ENCODE measurements at places on chromosomes 6 and 20.

DNA sequence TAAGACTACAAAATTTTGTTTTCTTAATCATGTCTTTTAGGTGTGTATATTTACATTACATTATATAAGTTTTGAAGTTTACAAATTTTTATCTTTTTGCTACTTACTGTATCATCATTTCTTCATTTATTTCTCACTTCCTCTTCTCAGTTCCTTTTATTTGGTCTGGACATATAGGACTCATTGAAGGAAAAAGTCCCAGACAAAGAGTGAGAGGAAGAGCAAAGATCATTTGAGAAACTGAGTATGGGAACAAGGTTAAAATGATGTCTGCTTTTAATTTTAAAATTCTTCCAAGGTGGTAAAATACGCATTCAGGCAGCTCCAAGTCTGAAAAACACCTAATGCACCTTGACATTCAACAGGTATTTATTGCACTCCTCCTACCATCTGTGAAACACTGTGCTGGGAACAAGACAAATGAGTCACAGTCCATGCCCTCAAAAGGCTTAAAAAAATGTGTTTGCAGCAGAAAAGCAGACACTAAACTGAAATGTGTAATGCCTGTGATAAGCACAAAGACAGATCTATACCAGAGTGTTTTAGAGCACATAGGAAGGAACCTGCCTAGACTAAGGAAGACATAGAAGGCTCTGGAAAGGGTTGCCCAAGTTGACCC, 63.2 kb downstream of the PKIB start:
- no peak for DNase-seq

- no peak for DNase-seq
Measured at GRCh38 chr20:35257175-35257909, 20.6 kb downstream of the MMP24OS start.

GRCh38 chr6:2531426-2532215, 219.1 kb downstream of the MYLK4 start:
- DNase-seq, result no peak

- no peak for DNase-seq
Measured at GRCh38 chr6:142800240-142800639, 144.7 kb downstream of the HIVEP2 start.

DNA sequence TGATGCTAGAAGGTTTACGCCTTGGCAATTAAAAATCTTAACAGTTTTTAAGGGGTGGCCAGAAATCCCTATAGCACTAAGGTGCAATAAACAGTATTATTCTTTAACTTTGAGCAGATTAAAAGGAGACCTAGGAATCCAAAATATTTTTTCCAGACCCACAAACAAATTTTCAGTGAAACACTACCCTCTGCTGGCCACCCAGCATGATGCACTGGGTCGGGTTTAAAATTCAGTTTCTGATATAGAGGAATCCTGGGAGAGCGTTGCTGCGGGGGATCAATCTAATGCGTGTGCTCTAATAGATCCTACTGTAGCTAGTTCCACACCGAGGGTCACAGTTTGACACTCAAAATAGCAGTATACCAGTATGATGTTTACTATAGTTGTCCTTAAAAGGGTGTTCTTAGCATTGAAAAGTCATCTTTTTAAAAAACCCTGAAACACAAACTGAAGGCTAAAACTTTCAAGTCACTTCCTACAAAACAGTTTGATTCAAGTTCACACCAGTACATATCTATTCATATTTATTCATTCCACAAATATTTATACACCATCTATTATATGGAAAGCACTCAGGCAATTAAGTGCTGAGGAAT, 10.2 kb downstream of the UBE3D start:
- peak; percentile 23 for DNase-seq

GRCh38 chr6:34459899-34460593, 5.8 kb upstream of the PACSIN1 start:
- peak; percentile 41 for DNase-seq

GRCh38 chr6:155795173-155795796, 339.6 kb upstream of the NOX3 start:
- no peak for DNase-seq

DNA sequence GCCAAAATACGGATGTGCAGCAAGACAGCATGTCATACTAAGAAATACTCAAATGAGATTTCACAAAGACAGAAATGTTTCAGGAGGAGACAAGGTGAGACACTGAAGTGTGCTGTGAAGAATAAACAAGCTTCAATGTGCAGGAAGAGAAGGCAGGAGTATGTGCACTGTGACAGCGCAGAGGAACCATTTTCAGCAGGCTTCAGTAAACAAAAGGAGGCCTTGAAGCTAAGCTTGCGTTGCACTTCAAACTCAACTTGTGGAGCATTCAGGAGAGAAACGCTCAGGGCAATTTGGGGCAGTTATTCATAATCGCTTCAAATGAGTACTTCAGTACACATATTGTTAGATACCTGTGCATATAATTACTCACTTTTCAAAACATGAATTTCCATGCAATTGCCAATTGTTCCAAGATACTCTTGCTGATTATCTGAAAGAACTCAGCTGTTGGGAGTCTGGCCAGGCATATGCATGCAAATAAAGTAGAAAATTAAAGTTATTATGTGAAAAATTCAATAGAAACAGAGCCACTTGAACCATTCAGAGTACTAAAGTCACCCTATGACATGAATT, 234.2 kb upstream of the OPRM1 start:
- no peak for DNase-seq

DNA sequence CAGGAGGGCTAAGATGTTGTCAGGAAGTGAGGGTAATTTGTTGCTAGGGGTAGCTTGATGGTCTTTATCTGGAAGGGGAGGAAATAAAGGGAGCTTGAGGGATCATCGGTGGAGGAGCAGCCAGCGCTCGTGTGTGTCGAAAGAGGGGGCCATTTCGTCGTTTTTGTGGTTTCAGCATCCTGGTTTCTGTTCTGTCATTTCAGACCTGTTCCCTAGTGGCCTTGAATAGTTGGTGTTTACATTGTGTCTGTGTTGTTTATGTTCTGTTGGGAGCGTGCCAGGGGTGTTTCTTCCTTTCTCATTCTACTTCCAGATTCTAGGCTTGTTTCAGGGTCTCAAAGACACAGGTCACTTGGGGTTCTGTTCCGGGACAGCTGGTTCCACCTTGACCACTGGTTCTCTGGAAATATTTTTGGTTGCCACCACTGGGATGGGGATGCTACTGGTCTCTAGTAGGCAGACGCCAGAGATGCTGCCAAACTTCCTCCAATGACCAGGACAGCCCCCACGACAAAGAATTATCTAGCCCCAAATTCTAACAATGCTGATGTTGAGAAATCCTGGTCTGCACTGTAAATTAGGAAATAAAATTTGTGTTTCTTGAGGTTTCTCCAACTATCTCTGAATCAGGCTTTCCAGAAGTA, 113.9 kb upstream of the NAA20 start:
- DNase-seq, result no peak

DNA sequence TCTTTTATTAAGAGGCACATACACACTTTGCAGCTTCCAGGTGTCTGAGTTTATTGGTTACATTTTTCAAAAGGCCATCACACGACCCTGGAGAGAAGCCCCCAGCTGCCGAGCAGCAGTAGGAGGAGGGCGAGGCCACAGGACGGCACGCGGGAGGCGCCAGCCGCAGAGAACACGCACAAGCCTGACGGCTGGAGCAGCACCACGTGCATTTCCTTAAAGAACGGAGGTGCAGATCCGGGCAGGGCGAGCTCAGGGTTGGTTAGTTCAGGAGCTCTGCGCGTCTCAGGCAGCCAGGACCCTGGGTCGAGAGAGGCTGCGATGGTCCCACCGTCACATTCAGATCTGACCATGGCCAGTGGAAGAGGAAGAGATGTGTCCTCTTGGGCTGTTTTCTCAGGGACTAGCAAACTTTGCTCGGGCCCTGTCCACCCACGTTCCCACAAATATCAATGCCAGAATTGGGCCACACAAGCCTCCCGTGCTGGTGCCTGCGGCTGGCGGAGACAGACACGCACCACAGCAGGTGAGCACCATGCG, 121.4 kb upstream of the AFDN start:
- DNase-seq, result no peak

- DNase-seq, result no peak
Measured at GRCh38 chr20:8254911-8255582, 123.0 kb downstream of the PLCB1 start.

GRCh38 chr6:162973151-162973872, 245.5 kb downstream of the PACRG start:
- DNase-seq, result no peak

GRCh38 chr6:163414117-163414945, at the start of gene QKI:
Gene QKI, plus strand, starts transcription at chr6:163414718. Its CDS starts 476 bp downstream, at chr6:163415194.
- DNase-seq, result peak; percentile 86

- DNase-seq, result no peak
Measured at GRCh38 chr20:20546402-20546801, 166.0 kb downstream of the RALGAPA2 start.

DNA sequence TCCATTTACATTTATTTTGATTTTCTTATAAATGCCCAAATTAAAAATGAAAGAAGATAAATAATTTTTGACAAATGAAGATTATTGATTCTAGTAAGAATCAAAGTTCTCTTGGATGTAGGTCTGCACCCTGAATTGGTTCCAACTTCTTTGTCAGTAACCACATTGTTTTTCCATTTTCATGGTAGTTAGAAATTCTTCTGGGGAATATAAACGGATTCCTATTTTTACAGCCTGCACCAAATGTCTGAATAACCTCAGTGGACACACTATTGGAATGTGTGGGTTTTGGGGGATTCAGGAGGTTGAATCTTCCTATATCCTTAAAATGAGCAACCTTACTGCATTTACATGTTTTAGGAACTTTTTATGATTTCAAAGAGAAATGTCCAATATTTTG, 1085.3 kb upstream of the MAP3K7 start:
- no peak for DNase-seq

GRCh38 chr6:105620878-105621277, 218.0 kb upstream of the PREP start:
- DNase-seq, result no peak

DNA sequence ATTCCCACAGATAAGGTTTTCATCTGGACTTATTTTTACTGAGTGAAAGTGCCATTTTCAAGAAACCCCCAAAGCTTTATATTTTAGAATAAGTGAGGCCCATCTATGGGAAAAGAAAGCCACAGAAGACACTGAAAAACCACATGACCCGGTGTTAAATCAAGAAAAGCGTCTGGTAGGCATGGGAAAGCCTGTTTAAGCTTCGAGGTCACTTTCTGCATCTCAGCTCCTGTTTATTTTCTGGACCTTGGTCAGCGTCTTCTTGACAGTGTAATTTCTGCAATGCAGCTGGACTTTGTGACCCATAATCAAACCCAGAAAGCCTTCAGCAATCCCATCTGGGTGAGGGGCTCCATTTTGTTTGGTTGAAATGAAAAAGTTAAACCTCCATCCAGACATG, 59.6 kb upstream of the NEDD9 start:
- no peak for DNase-seq

DNA sequence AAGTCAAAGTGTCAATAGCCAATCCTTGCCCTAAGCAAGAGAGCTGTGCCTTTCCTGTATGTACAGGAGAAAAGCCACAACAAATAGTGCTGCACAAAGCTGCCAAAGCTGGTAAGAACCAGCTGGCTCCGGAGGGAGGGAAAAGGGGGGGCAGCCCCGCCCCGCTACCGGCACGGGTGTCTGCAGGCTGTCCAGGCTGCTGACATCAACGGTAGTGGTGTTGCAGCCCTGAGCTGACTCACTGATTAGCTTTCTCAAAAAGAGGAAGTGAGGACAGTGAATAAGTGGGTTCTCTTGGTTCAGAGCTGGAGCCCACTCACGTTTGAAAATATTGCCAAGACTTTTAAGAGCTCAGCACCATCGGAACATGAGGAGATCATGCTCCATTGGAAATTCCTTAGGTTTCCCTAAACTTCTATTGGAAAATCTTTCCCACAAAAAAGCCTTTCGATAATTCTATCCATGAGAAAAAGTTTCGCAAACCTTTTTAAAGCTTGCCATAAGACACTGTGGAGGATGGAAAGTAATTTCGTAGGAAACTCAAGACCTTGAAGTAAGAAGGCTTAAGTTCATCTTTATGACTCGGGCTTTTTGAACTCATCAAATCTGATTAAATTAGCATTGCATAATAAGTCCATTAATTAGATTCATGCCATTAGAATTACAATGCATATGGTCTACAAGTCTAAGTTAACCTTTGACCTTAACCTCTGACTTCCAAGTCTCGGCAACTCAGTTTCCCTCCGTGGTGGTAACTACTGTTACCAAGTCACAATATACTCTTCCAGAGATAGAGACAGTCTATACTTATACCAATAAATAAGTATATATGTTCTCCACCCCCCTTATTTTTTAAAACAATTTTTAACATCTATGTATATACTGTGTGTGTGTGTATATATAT, 67.0 kb downstream of the TNFRSF21 start:
- peak; percentile 49 for DNase-seq

DNA sequence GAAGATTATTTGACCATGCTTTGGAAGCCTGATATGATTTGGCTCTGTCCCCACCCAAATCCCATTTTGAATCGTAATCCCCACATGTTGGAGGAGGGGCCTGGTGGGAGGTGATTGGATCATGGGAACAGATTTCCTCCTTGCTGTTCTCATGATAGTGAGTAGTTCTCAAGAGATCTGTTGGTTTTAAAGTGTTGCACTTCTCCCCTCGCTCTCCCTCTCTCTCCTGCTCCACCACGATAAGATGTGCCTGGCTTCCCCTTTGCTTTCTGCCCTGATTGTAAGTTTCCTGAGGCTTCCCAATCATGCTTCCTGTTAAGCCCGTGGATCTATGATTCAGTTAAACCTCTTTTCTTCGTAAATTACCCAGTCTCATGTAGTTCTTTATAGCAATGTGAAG, 21.7 kb upstream of the FAM217A start:
- DNase-seq, result no peak

DNA sequence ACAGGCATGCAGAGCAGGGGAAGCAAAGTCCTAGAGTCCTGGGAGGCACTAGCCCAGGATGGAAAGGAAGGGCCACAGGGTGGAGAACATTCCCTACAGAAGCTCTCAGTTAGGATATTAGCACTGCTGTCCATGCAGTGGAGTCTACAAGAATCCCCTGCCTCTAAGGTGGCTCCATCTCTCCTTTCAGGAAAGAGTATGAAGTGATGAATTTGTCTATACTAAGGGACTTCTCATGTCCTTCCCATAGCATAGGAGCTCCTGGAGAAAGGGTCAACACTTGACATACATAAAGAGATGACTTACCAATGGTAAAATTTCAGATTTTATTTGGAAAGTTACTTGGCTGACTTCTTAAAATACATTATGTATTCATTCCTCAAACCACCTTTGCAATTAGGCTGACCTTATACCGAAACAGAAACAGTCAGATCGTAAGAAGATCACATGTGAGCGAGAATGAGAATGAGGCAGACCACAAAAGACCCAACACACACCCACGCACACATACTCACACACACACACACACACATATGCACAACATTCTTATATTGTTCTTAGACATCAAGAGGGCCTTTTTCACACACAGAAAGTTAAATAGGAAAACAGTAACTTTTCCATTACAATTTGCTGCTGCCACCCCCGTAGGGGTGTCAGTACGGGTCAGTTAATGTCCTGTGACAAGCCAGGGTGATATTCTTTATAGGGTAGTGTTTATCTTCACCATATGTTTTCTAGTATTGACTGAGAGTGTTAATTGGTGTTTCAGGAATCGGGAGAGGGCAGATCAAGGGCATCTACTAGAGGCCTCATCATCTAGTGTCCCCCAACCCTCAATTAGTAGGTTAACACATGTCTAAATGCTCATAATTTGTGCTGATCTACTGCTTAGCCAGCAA, 159.4 kb downstream of the FAXC start:
- no peak for DNase-seq
